ENCODE measurements at places on chromosomes 11 and 22.

DNA sequence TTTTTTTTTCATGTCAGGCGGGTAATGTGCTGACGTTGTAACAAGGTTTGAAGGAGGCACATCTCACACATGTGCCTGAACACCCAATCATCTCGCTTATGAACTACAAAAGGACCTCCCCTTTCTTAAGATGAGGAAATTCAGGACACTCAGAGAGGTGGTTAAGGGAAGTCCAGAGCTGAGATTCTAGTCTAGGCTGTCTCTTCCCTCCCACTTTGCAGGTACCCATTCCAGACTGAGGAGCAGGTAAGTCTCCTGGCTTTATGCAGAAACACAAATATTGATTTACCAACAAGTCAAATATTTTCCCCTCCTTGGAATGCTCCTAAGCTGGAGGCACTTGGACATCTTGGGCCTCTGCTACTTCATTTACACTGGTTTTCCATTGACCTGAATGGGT is 122.9 kb upstream of the CADM1 start:
- no peak for DNase-seq

DNA sequence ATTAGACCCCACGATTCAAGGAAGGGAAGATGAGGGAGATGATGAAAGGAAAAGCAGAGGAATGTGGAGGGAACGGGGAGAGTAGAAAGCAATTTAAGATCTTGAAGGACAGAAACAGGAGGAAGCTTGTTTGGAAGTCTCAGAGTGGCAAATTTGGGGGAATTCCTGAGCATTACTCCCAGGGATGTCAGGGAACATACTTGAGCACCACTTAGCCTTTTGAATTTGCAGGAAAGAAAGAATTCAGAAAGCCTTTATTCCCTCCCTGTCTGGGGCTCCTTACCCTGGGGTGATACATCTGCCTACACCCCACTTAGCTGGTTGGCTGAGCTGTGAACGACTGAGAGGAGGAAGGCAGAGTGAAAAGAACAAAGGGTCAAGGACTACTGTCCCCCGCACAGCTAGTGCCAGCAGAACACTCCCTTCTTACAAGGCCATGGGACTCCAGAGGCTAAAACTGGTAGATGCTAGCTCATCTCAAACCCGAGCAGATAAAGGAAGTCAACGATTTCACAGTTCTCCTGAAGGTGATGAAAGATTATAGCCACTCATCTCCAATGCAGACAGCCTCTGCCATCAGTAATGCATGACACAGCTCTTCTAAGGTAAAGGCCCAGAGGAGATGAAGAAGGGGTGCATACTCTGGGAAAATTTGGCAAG is 84.0 kb upstream of the AKIP1 start:
- no peak for DNase-seq

DNA sequence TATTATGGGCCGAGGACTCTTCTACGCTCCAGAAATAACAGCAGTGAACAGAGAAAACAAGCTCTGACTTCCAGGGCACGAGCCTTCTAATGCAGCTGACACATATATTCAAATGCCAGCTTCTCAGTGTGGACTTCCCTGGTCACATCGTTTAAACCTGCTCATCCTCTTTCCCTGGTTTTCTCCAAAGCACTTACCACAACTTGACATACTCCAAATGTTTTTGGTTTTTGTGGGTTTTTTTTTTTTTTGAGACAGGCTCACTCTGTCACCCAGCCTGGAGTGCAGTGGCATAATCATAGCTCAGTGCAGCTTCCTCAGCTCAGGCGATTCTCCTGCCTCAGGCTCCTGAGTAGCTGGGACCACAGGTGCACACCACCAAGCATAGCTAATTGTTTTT is 105.5 kb downstream of the MICAL3 start:
- DNase-seq = peak; percentile 74

DNA sequence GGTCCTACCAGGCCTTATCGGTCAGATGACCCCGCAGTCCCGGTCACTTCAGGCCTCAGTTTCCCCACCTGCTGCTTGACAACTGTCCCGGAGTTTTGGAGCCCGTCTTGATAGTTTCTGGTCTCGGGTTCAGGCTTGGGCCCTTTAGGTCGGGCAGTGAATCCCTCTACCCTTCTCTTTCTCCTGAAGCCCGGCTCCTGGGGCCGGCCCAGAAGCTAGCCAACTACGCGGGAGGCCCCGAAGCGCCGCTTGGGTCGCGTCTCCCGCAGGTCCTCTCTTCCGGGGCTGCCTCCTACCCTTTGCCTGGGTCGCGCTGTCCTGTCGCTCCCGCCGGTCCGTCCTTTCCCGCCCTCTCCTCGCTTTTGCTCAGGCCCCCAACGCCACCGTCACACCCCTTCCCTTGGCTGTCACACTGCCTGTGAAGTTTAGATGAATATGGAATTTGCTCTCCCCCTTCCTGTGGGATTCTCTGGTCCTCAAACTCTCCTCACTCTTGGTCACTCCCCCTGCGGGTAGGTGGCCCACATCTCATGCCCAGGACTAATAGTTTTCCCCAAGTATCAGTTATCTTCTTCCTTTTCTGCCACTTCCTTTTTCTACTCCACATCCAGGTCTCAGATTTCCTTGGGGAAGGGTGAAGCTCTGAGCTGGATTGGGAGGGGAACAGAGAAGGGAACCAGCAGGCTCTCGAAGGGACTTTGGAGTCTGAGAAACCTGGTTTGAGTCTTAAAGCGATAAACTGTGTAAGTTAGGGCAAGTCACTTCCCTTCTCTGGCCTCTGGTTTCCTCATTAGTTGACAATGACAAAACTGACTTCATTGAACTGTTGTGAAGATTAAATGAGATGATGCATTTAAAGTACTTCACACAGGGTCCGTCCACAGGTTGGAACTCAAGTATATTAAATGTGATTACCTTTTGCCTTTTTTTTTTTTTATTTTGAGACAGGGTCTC is 790 bp downstream of the RAB1B start:
- DNase-seq = peak; percentile 61

GRCh38 chr11:84319863-84320262 is 1033.7 kb upstream of the CCDC90B start:
- DNase-seq = no peak

GRCh38 chr22:33539902-33540751 is 380.1 kb downstream of the LARGE1 start:
- DNase-seq = no peak
